ENCODE measurements at places on chromosomes 3 and 15.

GRCh38 chr3:139894643-139894989, 40.4 kb upstream of the CLSTN2 start:
- DNase-seq, result no peak

- no peak for DNase-seq
Observed at GRCh38 chr3:133868758-133869475, 26.8 kb downstream of the RAB6B start.

DNA sequence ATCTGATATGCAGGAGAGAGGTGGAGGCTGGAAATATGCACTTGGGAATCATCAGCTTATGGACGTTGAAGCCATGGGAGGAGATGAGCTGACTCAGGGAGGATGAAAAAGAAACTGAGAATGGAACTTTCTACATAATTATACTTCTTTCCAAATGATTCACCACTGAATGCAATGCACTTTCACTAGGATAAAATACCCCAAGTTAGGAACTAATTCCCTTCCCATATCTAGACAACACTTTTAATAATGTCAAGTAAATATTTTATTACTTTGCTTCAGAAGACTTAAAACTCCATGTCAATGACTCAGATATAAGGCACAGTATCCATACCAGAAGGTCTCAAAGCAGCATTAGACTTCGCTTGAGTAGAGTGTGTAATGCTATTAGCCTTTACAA, 24.2 kb downstream of the NPTN start:
- no peak for DNase-seq

DNA sequence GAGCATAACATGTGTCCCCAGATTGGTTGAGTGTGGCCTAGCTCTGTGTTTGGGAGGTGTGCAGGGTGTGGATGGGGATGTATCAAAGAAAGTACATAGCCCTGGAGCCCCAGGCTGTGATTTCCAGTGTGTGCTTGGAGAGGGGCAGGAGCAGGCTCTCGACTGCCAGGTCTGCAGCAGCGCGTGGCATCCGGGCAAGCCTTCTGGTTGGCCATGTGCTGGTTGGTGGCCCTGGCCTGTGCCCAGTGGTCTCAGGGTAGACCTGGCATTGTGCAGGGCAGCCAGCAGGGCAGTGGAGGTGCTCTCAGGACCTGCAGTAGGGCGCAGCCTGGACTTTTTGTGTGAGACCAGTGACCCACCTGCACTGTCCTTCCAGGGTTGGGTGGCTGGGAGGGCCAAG, 231.5 kb downstream of the UBE3A start:
- DNase-seq, result no peak

DNA sequence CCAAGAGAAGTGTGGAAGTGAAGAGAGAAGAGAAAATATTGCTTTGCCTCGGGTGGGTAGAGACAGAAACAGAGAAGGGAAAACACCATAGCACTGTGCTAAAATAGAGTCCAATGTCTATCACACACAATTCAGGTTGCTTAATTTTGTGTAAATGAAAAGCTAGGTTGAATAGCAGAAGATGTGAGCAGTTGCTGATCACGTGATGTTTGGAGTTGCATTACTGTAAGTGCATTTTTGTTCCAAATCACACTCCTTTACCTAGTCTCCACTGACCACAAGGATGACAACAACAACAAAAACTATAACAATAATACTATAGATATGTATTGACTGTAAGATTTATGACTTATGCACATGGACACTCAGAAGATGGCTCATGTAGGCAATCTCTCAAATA, 683.2 kb downstream of the AGBL1 start:
- no peak for DNase-seq

GRCh38 chr15:70093481-70094319, 4.0 kb downstream of the TLE3 start:
- DNase-seq, result peak; percentile 68

GRCh38 chr3:169455472-169455871, 208.0 kb downstream of the MECOM start:
- DNase-seq, result no peak

- no peak for DNase-seq
Observed at GRCh38 chr15:38050529-38051448, 116.3 kb downstream of the TMCO5A start.

GRCh38 chr15:76823890-76824289, 81.2 kb downstream of the SCAPER start:
- DNase-seq, result no peak

- no peak for DNase-seq
Observed at GRCh38 chr15:92683511-92683834, 27.9 kb upstream of the FAM174B start.
